ENCODE measurements at places on chromosomes 4 and X. TPM values are rescaled to one million over a fixed set of nuclear protein-coding genes. Genes with fewer than 3 reads are reported as not detected.

DNA sequence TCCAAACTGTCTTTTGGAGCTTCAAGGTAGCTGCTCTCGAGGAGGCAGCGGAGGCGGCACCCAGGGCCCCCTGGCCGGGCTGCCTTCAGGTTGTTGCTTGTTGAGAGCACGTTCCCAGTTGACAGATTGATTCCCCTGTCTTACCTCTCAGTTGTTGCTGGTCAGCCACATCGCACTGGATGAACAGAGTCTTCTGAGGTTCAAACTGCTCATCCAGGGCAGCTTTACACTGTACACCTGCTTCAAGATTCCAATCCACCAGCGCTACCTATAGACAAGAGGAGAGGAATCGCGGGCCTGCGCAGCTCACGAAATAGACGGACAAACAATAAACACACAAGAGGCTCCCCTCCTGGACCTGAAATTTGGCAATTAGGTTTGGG lies 497 bp downstream of the HPGD start:
- peak; percentile 35 for DNase-seq

- DNase-seq, result no peak
These were observed 141.1 kb downstream of the FBXW7 start for GRCh38 chr4:152394791-152395190.

GRCh38 chr4:7529368-7530080 lies 94.8 kb upstream of the PSAPL1 start:
- peak; percentile 57 for DNase-seq

- DNase-seq, result no peak
These were observed 514.0 kb upstream of the SMIM31 start for GRCh38 chr4:164239976-164240375.

GRCh38 chr4:142567199-142567598 lies 278.9 kb downstream of the INPP4B start:
- peak; percentile 57 for DNase-seq

DNA sequence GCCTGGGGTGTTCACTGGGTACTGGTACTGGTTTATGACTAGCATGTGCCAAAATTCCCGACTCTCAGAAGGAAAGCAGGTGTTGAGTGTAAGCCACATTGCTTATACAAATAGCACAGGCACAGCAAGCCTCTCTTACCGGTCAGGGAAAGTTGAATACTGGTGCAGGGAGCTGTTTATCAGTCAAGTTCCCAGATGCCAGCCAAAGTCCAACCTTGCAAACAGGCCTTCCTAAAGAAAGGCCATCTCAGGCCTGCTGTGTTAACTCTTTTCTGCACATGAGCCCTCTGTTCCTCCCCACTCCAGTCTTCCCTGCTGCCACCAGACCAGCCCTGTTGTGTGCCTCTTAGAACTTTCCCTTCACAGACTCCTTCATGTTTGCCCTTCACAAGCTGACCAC lies 34.2 kb downstream of the PKD2 start:
- DNase-seq, result no peak

DNA sequence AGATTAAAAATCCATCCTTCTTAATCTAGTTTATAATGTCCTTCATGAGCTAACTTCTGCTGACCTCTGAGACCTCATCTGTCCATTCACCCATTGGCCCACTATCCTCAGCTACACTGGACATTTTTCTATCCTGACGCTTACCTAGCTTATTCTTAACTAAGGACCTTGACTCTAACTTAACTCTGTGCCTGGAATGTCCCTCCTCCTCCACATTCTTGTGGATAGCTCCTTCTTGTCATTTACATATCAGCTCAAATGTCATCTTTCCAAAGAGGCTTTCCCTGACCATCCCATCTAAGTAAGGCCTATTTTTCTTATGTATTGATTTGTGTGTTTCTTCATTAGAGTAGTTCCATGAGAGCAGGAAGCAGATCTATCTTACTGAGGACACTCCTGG lies 54.7 kb downstream of the ATXN3L start:
- no peak for DNase-seq

DNA sequence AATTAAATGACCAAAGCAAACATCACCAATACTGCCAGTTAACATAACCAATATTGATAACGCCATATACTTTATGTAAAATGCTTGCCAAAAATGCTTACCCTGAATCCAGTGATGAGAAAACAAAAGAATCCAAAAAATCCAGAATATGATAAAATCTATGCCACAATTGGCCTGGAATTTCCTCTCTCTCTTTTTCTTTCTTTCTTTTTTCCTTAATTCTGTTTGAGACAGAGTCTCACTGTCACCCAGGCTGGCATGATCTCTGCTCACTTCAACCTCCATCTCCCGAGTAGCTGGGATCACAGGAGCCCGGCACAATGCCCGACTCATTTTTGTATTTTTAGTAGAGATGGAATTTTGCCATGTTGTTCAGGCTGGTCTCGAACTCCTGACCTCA lies 9.8 kb upstream of the SLC7A11 start:
- no peak for DNase-seq

DNA sequence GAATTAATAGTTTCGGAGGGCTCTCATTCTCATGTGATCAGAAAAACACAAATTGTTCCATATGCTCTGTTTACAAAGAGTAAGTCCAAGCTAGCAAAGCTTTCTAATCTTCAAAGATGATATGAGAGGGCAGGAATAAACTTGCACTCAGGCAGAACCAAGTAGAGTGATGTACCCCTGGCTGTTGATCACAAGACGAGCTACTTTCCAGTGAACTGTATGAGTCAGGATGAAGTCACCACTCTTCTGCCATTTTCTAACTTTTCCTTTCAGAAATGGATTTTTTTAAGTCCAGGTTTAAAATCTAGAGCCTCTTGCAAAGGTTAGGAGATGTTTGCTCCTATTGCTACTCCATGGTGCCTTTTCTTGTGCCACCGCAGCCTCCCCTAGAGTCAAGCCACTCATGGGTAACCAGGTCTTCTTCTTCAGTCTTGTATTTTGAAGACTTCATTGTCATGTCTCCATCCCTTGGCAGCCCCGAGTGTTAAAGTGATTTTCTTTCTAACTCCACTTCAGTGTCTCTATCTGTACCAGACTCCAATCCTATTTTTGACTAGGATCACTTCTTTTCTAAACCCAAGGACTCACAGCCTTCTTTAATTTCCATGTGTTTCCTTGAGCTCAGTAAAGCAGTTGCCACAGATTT lies 171.9 kb upstream of the GALNT7 start:
- no peak for DNase-seq

- DNase-seq, result no peak
These were observed 393.5 kb upstream of the GRIA3 start for GRCh38 chrX:122790376-122791095.

- DNase-seq, result no peak
These were observed 3.2 kb upstream of the NEK1 start for GRCh38 chr4:169615467-169616106.

DNA sequence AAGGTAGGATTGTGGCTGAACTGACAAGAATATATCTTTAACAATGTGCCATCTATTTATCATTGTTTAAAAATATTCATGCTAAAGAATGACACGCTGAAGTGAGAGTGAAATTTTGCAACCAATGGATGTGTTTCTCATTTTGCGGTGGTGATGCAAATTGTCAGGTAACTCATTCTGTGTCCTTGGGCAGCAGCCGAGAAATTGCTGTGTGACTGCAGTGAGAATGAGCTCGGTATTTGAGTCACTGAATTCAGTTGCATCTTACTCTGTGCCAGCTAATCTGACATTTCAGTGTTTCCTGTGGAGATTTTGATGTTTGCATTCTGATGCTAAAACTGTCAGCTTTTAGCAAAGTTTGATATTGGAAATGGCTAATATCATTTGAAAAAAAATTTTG lies 28.1 kb downstream of the MCUB start:
- DNase-seq, result no peak

DNA sequence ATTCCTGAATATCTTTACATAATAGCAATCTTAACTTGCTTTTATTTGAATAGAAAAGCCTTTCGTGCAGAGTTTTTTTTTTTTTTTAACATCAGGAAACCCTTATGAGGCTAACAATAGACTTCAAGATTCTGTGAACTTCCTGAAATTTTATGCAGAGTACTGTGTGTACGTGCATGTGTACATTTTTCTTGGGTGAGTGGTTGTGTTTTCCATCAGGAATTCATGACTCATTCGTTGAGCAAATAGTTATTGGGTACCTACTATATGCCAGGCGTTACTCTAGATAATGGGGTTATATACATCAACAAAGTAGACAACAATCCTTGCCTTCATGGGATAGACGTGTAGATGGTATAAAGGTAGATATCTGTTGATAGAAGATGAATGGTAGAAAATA lies 59.1 kb downstream of the MRPL1 start:
- DNase-seq, result no peak

GRCh38 chrX:103175944-103176753 lies 38.8 kb upstream of the BEX4 start:
- peak; percentile 46 for DNase-seq

DNA sequence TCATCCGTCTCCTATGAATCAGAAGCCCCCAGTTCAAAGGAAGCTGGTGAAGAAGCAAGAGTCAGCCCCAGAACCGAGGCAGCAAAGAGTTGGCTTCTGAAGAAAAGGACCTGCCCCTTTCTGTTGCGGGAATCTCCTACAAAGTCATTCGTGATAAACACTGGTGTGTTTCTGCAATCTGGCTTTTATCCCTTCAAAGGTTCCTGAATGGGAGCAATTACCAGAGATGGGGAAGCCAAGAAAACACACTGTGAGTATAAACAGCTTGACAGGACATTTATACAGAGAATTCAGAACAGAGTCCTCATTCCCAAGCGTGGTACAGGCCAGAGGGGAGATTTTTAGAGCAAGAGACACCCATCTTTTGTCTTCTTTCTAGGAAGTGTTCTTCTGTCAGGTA lies 226.8 kb upstream of the LNX1 start:
- DNase-seq, result no peak

- DNase-seq, result no peak
These were observed 5.7 kb upstream of the ZNF330 start for GRCh38 chr4:141215030-141215429.

DNA sequence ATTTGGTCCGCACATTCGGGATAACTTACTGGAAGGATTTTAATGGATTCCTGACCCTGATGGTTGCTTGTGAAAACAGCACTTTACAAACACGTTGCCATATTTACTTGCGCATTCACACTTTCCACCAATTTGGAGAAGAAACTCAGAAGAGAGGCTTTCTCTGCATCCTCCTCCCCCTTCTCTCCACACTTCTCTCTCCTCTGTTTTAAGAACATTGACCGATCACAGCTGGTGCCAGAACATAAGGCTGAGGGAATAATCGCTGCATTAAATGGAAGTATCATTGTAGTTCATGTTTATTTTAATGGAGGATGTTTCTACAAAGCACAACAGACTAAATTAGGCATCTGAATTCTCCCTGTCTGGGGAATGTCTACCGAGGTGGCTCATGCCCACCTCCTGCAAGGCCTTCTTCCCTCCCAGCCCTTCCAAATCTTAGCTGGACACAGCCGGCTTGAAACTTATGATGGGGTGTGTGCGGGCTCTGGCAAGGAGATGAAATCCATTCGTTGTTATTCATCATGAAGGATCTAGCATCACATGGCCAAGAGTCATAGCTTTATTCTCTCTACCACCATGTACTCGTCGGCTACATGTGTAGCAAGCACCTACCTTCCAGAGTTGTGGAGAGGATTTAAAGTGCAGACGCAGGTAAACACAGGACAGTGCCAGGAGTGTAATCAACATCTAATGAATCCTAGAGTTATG lies 204.1 kb downstream of the LDB2 start:
- no peak for DNase-seq

GRCh38 chr4:5654791-5655190 lies 53.6 kb downstream of the EVC2 start:
- no peak for DNase-seq

GRCh38 chrX:37332987-37333658 lies 16.0 kb upstream of the PRRG1 start:
- no peak for DNase-seq

Gene FAM133A
- 0.83 TPM for total RNA-seq

Gene ZAR1
- 0.61 TPM for total RNA-seq

Gene MAGEB1
- 0.18 TPM for total RNA-seq

Gene MAGEA3
- total RNA-seq, result not detected

Gene RBM46
- 0.33 TPM for total RNA-seq

Gene SYN1
- 11.7 TPM for total RNA-seq

Data from H9 (cell line).